Progenitor cell of endocrine pancreas (in vitro differentiated cells): ENCODE measurements at places on chromosomes 4 and X.

DNA sequence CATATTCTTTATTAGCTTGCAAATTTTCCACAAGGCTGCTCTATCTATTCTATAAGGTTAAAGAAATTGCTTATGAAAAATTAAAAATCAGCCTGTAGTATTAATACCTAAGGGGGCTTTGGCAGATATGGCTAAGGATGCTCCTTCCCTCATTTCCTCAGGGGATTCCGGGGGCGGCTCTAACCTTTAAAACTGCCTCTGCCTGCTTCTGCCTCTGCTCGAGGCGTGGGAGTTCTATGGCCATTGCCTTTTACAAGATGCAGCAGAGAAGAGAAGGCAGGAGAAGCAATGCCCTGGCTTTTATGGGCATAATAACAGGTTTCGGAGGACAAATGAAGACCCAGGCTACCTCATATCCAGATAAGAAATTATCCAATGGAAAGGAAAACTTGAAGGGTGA, 8.6 kb upstream of the CDKN2AIP start:
- no peak for DNase-seq

DNA sequence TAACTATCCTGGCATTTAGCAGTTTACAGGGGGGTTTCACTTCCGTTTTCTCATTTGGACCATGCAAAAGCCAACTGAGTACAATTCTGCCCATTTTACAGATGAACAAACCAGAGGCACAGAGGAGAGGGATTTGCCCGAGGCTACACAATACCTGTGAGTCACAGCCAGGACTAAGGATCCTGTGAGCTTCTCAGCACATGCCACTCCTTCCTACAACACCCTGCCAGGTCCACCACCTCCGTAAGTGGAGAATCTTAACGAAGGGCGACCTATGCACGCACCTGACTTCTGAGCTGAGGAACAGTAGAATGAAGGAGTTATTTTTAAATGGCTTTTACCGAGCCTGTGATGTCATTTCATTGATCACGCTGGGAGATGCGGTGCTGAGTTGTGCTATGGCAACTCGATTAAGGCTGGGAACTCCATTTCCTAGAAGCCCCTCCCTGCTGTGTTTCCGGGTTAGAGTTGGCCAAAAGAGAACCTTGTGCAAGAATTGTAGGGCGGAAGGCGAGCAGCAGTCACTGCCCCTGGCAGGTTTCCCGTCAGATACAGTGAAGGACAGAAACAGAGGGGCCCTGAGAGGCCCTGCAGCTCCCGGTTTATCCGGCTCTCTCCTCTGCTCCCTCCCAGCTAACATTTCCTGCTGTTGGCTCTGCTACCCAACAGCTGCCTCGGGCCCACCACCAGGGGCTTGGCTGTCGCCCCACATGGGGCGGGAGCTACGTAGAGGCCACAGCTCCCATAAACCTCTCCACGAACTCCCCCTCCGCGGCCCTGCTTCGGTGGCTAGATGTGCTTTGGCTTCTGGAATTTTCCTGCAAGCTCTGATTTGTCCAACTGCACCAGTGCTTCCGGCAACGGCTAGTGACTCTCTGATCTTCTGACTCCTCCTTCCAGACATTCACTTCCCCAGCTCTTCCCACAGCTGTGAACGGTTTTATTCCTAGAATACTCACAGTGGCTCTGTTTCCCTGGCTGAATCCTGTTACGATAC, 75.1 kb upstream of the USP9X start:
- no peak for DNase-seq

GRCh38 chr4:7295911-7296660, 103.7 kb downstream of the SORCS2 start:
- DNase-seq, result no peak

DNA sequence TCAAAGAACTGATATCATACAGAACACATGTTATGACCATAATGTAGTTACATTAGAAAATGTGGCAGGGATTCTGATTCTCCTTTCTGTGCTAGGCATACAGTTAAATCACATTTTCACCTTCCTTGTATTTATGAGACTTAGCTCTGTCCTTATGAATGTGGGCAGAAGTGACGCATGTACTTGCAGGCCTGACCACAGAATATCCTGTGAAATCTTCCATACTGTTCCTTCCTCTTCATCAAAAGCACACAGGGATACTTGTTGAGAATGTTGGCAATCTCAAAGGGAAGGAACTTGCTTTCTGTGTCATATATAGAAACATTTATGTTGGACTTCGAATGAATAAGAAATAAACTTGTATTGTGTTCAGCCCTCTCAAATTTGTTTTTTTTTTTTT, 17.2 kb upstream of the MYOZ2 start:
- no peak for DNase-seq

DNA sequence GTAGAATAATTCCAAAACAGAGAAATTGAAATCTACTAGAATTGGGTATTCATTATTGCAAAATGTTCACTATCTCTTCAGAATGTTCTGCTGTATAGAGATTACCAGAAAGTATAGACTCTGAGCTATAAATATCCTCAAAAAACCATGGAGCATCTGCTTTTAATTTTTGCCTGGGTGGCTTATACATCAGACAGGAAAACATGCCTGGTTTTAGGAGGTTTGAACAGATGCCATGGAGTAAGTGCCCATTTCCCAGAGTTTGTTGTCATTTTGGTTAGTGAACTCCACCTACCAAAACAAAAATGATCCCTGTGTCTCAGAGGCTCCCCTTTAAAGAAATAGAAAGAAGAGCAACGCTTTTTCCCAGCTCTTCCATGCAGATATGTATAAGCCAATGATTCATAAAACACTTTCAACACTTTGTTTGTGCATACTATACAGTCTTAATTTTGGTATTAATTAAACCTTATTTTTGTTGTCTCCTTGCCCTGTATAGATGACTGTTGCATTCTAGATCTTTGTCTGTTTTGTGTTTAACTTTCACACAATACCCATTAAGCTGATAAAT, 68.7 kb downstream of the MEPE start:
- no peak for DNase-seq

- no peak for DNase-seq
These were observed 135.5 kb downstream of the PJA1 start for GRCh38 chrX:69029771-69030170.

GRCh38 chrX:150058728-150059127, 120.4 kb upstream of the EOLA2 start:
- DNase-seq, result no peak

DNA sequence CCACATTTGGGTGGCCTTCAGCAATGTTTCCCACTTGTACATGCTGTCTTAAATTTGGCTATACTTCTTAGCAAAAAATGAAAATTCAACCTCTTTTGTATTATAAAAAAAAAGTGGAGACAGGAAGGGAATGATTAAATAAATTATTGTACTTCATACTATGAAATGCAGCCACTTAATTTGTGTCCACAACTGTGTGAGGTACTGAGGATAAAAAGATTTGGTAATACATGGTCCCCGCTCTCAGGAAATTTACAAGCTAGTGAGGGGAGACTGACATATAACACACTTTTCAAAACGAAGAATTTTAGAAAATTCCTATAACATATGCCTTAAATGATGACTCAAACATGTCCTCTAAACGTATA, 105.0 kb downstream of the HNRNPD start:
- DNase-seq, result no peak

- DNase-seq, result no peak
These were observed 39.3 kb upstream of the FHDC1 start for GRCh38 chr4:152896811-152897210.
